Foreskin keratinocyte (primary cell): ENCODE measurements at places on chromosomes 6 and 20. TPM values are rescaled to one million over a fixed set of nuclear protein-coding genes. Genes with fewer than 3 reads are reported as not detected.

DNA sequence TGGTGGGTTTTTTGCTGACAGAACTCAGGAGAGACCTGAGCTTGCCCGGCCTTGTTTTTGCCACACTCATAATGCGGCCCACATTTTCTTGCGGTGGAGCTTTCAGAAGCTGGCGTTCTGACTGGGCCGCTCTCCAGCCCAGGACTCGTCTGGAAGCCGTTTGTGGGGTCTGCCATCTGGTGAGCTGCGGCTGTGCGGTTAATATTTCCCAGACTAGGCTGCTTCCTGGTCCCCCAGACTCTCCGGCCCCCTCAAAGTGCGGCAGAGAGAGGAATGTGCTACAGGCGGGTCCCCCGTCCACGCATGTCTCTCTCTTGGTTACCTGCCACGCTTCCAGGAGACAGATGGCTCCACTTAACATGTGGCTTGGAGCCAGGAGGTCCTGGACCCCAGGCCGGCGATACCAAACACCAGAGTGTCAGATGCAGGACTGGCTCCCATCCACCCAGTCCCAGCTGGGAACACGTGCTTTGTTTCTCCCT, 128.9 kb upstream of the PMEPA1 start:
- DNase-seq = no peak

- no peak for DNase-seq
Observed at GRCh38 chr20:23242104-23242503, 108.5 kb upstream of the NXT1 start.

DNA sequence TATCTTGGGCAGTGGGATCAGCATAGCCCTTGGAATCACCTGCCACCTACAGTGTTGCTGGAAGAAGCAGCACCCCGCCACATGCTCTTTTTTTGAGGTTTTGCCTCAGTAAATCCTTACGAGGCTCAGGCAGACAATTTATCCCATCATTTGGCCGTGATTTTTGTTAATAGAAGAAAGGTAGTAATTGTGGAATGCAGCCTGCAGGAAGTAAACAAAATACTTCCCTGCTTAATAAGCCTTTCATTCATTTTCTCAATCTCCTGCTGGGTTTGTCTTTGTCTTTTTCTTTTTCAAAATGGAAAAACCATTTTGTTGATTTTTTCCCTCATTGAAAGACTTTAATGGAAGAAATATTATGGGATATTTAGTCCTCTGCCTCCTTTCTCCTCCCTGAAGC, 93.7 kb upstream of the CD83 start:
- DNase-seq = no peak

DNA sequence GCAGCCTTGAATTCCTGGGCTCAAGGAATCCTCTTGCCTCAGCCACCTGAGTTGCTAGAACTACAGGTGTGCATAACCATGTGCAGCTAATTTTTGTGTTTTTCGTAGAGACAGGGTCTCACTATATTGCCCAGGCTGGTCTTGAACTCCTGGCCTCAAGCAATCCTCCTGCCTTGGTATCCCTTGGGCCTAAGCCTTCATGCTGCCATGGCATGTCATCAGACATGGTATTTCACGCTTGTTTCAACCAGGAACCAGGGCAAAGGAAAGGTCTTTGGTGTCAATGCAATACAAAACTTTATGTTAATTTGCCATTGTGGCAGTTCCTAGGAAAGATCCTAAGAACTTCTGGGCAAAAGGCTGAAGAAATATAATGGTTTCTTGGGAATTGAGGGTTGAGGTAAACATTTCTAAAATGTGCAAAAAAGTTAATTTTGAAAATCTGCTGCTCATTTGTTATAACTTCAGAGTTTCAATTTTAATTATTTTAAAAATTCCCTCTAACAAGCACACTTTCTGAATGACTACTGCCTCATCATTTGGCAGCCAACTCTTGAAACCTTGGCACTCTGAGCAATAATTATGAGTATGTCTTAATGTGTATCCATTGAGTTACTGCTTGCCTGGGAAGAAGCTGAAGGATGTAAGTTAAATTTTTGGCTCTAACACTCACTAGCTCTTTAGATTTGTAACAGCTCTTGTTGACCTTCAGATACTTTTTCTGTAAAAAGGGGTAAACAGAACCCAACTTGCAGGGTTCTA, 154.1 kb downstream of the GJA10 start:
- no peak for DNase-seq

DNA sequence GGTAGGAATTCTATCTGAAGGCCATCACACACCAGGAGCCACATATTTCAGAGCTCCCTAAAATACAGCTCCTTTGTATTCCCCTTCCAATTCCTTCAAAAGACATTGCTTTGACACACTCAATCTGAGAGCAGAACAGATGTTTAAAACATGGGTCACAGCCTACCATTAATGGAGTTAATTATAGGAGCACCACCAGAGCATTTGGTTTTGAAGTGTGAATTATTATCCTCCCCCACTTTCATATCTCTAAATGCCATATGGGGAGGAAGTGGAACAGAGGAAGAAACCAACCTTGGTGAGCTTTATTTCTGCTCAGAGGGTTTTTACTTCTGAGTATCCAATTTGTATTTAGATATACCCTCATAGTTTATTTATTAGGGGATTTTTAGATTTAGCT, 50.7 kb upstream of the TNFRSF21 start:
- no peak for DNase-seq

ZBTB46 gene
- 0.20 and 0.21 TPM in 2 replicates for total RNA-seq

GRCh38 chr6:31935021-31935420, 7.5 kb downstream of the C2 start:
- no peak for DNase-seq

DNA sequence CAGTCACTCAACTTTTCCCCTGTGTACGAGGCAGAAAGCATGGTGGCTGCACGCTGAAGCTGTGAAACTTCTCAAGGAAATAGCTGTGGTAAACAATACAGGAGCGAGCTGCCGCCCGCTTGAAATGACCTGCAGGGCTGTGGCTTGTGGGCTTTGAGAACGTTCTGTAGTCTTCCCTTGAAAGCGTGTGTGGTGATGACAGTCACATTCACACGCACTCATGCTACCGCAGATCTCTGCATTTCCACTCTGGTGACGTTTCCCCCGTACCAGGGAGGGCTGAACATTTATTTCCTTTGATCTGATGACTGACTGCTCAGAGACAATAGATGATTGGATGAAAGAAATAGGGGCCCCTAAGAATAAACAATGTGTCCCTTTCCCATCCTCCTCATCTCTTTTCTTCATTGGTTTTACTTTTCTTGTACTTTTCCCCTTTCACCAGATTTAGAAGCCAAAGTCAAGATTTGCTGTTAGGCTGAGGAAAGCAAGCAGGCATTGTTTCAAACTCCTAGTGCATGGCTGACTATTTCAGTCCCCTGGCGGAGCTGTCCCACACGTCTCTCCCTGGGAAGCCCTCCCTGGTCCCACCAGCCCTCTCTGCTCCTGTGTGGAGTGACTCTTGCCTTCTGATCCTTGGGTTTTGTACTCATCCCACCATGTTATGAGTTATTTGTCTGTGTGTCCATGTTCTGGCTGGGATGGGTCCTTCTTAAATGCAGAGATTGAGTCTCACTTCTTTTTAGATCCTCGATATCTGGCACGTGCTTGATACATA, 3.9 kb downstream of the SYTL3 start:
- no peak for DNase-seq

- DNase-seq = no peak
Observed at GRCh38 chr6:163725008-163725941, 310.8 kb downstream of the QKI start.

DNA sequence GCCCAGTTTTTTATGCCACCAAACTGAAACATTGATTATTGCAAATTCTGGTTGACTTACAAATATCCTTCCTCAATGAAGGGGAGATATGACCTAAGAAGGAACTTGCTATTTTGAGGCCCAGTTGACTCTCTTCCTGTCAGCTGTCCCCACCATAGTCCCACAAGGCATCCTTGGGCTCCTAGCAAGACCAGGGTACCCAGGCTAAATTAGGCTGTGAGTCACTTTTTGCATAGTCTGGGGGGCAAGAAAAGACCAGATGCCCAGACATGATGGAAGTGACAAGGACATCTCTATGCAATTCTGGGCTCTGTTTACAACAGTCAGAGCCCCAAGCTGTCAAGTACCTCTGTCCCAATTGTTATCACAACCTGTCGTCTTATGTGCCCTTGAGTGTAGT, 31.8 kb upstream of the MAFB start:
- no peak for DNase-seq

DDX39B gene
- 425 and 443 TPM in 2 replicates for total RNA-seq

DNA sequence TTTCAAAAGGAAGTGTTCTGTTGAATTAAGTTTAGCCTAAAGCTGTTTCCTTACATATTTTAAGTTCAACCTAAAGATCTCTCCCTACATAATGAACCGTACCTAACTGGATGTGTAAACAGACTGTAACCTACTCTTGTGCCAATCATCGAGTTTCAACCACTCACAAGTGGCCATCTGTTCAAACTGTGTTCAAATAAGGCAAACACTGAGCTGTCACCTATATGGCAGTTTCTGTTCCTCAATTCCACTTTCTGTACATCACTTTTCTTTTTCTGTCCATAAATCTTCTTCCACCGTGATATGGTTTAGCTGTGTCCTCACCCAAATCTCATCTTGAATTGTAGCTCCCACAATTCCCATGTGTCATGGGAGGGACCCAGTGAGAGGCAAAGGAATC, 428.6 kb downstream of the HACE1 start:
- no peak for DNase-seq

GRCh38 chr6:133428295-133428694, 187.1 kb downstream of the EYA4 start:
- no peak for DNase-seq

GRCh38 chr20:59572515-59572914, 31.8 kb upstream of the PHACTR3 start:
- no peak for DNase-seq

DNA sequence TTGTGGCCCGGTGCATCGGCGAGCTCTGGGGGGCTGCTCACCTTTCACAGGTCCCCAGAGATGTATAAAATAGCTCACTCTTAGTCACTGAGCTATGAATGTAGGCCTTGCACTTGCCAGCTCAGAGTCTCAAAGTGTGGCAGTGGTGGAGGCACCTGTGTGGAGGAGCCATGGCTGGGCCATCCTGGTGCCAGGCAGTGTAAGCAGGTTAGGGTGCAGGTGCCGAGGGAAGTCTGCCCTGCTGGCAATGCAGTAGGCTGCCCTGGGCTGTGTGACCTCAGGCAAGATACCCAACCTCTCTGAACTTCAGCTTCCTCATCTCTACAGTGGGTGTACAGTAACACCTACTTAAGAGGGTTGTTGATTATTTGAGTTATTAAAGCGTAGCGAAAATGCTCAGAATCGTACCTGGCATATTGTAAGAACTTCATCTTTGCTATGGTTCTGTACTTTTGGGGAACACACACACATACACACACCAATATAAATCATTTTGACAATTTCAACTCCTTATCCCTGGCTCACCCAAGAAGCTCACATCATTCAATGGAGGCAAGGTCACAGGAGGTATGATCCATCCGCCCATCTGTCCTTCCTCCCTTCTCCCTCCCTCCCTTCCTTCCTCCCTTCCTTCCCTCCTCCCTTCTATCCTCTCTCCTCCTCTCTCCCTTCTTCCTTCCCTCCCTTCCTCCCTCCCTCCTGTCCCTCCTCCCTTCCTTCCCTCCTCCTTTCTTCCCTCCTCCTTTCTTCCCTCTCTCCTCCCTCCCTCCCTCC, 66.8 kb upstream of the STX16 start:
- DNase-seq = no peak

- no peak for DNase-seq
Observed at GRCh38 chr20:47664068-47664437, 121.2 kb downstream of the SULF2 start.
